ENCODE measurements at places on chromosomes 16 and 17. TPM values are rescaled to one million over a fixed set of nuclear protein-coding genes. Genes with fewer than 3 reads are reported as not detected.

Gene CRHR1
- not detected for polyA plus RNA-seq

Gene NPIPB6
- 0.47 TPM for polyA plus RNA-seq

Gene TMEM208
- 46.8 TPM for polyA plus RNA-seq

Gene KRTAP2-1
- polyA plus RNA-seq, result not detected

Gene UMOD
- not detected for polyA plus RNA-seq

Gene WFDC1
- polyA plus RNA-seq, result 19.9 TPM

Gene HS3ST3A1
- polyA plus RNA-seq, result 11.9 TPM

Gene MSI2
- 24.4 TPM for polyA plus RNA-seq

Gene OR1A1
- not detected for polyA plus RNA-seq

Gene SLC47A1
- polyA plus RNA-seq, result not detected

Gene NKD1
- polyA plus RNA-seq, result not detected

Gene DDX42
- 141 TPM for polyA plus RNA-seq

Gene GAST
- polyA plus RNA-seq, result not detected

Gene KRT20
- polyA plus RNA-seq, result not detected

Gene TPSG1
- polyA plus RNA-seq, result not detected

Gene RSPRY1
- 63.8 TPM for polyA plus RNA-seq

Gene AOC3
- polyA plus RNA-seq, result 0.12 TPM

Gene KCNG4
- not detected for polyA plus RNA-seq

Gene CD300LF
- polyA plus RNA-seq, result not detected

Gene ELMO3
- polyA plus RNA-seq, result 0.57 TPM
